ENCODE measurements at places on chromosomes 1 and 21.

DNA sequence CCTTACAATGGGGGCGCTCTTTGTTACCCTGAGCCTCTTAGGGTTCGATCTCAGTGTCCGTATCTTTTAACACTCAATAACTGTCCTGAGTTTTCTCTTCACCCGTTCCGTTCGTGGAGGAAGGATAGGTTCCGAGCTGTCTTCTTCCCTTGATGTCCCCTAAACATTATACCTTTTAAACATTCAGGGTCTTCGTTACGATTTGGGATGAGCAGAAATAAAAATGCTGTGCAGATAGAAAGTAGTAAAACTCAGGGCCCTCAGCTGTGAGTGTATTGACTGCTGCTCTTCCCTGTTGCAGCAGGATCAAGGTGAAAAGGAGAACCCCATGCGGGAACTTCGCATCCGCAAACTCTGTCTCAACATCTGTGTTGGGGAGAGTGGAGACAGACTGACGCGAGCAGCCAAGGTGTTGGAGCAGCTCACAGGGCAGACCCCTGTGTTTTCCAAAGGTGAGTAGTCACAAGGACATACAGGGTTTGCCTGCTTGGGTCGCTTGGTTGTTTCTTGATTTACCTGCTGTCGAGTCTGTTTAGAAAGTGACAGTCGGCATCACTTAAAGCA, 784 bp downstream of the RPL11 start:
- no peak for DNase-seq

- DNase-seq: no peak
Observed at GRCh38 chr1:30657131-30658013, 66.0 kb downstream of the MATN1 start.

DNA sequence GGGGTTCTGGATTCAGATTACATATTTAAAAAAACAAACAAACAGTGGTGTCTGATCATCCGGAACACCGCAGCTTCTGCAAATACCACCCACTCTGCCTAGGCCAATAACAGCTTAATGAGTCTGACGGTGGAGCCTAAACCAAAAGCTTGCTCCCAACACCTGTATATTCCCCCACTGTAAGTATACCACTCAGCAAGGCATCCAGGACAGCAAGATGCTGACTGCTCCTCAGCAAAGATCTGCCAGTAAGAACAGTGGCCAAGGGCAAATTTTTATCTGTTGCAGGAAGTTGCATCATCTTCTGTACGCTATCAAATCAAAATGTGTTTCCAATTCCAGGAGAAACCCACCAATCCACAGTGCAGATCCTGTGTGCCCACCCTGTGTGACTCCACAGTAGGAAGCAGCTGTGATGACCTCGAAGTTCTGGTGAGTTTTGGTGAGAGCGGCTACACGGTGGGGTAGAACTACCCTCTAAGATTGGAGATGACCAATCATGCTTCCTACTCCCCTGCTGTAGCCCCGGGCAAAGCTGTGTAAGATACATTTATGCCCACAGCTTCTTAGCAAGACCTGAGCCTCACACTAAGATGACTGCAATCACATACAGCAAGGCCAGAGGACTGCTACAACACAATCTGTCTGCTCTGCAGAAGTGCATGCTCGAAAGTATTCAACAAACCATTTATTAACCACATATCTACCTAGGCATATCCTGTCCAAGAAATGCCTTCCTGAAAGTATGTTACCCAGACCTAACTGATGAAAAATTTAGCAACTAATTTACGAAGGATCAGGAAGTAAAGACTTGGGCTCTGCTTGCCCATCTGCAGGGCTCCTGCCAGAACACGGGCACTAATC, 30.5 kb downstream of the SIPA1L2 start:
- DNase-seq: no peak

DNA sequence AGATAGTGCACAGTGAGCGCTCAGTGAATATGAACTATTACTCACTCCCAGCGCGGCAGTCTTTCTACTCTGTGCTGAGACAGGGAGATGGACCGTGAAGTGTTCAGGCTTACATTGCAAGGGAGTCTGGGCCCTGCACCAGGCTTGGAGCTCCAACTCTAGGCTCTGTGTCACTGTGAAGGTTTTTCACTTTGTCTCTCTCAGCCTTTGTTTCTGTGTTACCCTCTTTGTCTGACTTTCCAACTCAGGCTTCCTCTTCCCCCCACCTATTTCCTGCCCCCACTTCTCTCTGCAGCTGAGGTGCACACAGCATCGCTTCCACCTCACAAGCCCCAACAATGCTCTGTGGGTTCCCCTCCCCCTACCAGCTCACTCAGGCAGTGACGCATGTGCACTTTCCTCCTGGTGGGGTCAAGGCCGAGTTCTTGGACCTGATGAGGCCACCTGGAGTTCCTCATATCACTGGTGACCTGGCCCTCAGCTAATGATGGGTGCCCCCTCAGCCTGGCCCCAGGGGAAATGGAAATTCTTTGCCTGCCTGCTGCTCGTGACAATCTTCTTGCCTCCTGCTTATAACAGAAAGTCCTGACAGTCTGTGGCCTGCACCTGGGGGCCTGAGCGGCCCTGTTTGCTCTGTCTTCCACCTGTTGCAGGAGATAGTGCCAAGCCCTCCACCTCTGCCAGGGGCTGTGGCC, 1.1 kb upstream of the LCK start:
- DNase-seq: no peak

DNA sequence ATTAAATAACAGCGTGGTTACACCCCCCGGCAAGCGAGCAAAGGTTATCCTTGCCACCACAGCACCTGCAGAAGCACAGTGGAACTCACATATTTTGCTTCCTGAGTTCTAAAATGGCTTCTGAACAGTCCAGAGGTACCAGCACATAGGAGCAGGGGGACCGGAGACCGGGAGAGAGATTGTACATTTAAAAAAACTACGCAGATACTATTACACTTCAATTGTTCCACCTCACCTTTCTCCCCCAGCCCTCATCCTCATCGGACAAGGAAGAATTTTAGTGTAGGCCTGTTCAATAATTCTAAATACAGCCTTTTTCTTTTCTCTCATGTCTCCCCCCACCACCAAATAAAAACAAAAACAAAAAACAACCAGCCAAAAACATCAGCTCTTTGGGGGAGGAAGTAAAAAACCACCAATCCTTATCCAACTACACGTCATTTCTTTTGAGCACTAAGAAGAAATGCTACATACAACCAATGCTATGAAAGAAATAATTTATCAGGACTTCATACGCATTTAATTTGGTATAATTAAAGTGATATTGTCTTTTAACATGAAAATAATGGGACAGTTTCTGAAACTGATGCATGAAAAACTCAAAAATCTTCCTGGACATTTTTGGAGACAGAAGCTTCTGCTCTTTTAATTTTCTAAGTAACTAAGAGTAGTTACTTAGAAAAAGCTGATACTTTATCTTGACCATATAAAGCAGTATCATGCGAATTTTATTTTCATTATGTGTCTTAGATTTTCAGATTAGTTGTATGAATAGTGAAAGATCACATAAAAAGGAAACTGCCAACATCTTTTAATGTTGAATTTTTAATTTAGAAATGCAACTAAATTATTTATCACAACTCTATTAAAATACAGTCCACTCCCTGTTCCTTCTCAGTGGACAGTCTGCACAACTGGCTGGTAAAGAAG, 9.1 kb downstream of the CDKN2C start:
- no peak for DNase-seq

- DNase-seq: no peak
Observed at GRCh38 chr21:31752352-31752751, 20.4 kb upstream of the SCAF4 start.

DNA sequence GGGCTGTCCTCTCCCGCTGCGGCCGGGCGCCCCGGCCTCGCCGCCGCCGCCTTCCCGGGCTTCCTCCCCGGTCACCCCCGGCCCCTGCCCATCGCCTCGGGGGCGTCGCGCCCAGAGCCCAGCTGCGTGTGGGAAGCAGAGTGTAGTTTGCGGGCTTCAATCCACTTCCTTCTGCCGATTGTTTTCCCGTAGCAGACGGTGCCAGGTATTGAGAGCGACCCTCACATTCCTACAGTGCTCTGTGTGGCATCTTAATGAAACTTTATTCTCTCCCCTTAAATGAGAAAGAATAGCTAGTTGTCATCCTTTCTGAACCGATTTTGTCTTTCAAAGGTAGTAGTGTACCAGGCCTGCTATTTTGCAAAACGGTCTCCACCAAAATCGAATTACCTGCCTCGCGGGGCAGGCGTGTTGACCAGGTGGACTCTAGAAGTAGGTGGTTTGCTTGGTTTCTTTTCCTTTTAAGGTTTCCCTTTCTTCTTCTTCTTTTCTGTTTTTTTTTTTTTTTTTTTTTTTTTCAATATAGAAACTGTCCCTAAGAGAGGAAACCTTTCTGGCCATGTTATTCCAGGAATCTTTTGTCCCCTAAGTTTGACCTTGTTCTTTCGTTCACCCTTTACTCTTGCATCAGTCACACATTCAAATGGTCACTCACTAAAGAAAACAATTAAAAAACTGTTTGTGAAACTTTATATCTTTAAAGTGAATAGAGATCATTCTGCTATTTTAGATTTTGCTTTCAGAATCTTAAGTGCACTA, 881 bp downstream of the USP25 start:
- DNase-seq: peak; percentile 12

GRCh38 chr1:94560333-94560732, 18.8 kb upstream of the F3 start:
- DNase-seq: no peak

GRCh38 chr1:42753070-42753469, 13.0 kb upstream of the CLDN19 start:
- no peak for DNase-seq

GRCh38 chr1:109985247-109986053, 885 bp downstream of the AHCYL1 start:
- peak; percentile 37 for DNase-seq

DNA sequence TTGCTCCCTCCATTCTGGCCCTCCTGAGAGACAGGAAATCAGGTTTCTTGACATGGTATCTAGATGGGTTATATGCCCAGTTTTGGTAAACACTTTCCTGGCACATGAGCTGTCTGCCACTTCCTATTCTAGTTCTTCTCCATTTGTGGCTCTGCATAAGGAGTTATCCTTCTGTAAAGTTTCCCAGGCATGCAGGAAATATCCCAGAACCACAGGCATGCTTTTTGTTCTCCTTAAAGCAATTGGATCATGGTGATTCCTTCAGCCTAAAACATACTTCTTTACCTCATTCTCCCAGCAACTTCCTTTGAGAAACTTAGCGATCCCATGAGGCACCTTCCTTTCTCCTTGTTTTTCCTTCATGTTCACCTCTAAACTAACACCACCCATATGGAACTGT, 199.8 kb downstream of the CRB1 start:
- no peak for DNase-seq

- no peak for DNase-seq
Observed at GRCh38 chr1:111497592-111497991, 5.8 kb downstream of the ADORA3 start.

DNA sequence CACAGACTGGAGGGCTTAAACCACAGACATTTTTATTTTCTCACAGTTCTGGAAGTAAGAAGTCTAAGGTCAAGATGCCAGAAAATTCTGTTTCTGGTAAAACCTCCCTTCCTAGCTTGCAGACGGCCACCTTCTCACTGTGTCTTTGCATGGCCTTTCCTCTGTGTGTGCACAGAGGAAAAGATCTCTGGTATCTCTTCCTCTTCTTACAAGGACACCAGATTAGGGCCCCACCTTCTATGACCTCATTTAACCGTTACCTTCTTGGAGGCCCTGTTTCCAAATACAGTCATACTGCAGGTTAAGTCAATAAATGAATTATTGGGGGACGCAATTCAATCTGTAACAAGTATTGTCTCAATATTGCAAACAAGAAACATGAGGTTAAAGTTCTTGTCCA, 63.0 kb upstream of the PRDX6 start:
- DNase-seq: no peak

DNA sequence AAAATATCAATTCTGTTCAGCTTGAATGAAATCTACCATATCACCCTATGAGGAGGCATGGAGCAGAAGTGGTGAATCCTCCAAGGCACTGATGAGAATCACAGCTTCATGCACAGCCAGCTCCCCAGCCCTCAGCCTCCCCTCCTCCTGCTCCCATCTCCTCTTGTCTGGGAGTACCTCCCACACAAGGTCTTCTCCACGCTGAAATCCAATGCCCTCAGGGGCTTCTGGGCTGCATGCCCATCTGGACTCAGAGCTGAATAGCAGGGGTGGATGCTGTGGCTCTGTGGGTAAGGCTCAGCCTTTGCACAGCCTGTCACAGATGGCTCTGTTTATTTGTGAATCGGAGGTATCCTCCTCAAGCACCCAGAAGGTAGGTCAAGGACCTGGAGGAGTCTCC, 48.6 kb downstream of the KCNC4 start:
- no peak for DNase-seq

DNA sequence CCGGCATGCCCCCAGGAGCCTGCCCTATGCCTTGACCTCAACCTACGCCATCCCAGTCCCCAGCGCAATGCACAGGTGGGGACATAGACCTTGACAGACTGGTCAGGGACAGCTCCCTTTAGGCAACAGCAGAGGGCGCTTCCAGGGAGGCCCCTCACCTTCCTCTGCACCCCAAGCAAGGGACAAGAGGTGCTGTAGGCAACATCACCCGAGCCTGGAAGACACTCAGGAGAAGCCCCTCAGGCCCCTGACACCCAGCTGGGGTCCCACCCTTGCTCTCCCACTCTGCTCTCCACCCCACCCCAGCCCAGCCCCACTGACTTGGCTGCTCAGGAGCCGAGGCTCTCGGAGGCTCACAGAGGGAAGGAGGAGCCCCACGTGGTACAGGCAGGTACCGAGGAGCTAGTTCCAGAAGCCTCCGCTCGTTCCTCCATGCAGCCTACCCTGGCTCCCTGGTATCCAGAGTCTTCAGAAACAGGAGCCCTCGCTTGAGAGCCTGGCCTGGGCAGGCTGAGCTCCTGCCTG, 2.4 kb upstream of the WNT3A start:
- no peak for DNase-seq

- no peak for DNase-seq
Observed at GRCh38 chr1:147390185-147390542, 147.7 kb downstream of the CHD1L start.

GRCh38 chr1:85936057-85936456, 220.5 kb downstream of the COL24A1 start:
- no peak for DNase-seq

GRCh38 chr1:8425150-8425780, 107.4 kb downstream of the SLC45A1 start:
- no peak for DNase-seq

GRCh38 chr1:229454056-229454455, 20.2 kb upstream of the ACTA1 start:
- no peak for DNase-seq

GRCh38 chr1:150530491-150531159, 15.1 kb downstream of the FALEC start:
- no peak for DNase-seq
